A673 (cell line): ENCODE measurements at places on chromosomes 12 and 14. TPM values are rescaled to one million over a fixed set of nuclear protein-coding genes. Genes with fewer than 3 reads are reported as not detected.
A peak's percentile ranks its signal among the peaks of the same experiment; 100 is the strongest.

Gene DPPA3
- not detected in 2 replicates for total RNA-seq

Gene AKAP6
- total RNA-seq: 0.73 and 1.7 TPM in 2 replicates

Gene TNFRSF1A
- 82.6 and 91.5 TPM in 2 replicates for total RNA-seq

Gene LAG3
- 4.1 and 5.5 TPM in 2 replicates for total RNA-seq

Gene KLRG1
- 1.2 and 1.9 TPM in 2 replicates for total RNA-seq

GRCh38 chr12:121095544-121096198, 37.0 kb upstream of the P2RX7 start:
- DNase-seq: peak; percentile 87

DNA sequence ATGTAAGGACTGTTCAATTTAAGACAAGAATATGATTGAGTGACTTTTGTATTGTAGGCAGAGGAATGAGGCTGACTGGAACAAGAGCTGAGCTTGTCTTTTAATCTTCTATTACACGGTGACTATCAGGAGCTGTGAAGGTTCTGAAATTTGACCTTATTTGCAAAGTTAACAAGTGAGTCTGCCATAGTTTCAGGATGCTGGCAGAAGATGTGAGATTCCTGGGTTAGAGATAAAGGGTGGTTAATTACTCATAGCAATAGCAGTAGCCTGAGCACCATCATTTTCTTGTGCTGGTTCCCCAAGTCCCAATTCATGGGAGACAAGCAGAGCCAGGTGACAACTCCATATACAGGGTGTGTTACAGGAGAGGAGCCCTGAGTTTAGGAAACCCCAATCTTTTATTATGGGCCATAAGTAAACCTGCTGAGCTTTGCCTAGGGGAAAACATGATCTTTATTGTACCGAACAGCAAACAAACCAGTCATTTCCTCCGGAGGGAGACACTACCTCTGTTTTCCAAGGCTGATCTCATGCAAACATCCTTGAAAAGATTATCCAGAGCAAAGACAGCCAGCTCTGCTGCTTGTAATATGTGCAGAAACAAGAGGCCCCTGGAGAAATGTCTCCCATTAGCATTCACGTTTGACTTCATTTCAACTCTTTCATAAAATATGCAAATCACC, 51.7 kb upstream of the DDX11 start:
- no peak for DNase-seq

- peak; percentile 81 for DNase-seq
Observed at GRCh38 chr14:75711796-75712211, 50.8 kb downstream of the TTLL5 start.

Gene DHRS2
- total RNA-seq: 0.83 and 1.2 TPM in 2 replicates

Gene BEGAIN
- 0.84 and 1.3 TPM in 2 replicates for total RNA-seq

DNA sequence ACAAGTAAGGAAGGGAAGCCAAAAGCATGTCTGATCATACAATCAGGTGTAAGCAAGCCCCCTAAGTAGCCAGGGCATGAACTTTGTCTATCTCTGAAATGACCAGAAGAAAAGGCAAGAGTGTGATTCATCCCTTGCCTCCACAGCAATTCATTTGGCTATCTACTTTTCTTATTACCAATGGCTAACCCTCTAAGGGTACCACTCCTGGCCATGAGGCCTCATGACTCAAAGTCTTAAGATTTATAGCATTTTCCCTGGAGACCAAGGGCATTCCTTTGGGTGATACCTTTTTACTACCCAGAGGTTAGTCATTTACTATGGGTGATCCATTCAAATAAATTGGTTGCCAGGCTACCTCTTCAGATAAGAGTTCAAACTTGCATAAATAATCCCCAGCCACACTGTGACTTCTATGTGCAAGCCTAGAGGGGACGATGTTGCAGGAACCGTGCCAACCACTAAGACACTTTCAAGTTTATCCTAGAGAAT, 1.5 kb upstream of the LGALS3 start:
- no peak for DNase-seq

DNA sequence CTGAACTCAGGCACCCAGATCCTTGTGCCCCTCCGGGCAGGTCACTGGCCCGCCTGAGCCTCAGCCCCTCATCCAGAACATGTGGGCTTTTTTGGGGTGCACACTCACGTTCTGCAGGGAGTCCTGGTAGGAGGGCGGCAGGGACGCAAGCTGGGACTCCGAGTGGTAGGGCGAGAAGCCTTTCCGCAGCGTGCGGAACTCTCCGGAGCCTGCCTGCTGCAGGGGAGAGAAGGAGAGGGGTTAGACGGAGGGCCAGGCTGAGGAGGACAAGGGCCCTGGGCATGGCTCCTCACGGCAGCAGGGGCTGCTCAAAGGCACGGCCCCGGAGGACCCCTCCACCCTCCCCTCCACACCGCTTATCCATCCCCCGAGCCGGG, 40.8 kb downstream of the CCNK start:
- no peak for DNase-seq

- DNase-seq: peak; percentile 2
Observed at GRCh38 chr12:38399711-38400206, 83.2 kb downstream of the ALG10B start.

DNA sequence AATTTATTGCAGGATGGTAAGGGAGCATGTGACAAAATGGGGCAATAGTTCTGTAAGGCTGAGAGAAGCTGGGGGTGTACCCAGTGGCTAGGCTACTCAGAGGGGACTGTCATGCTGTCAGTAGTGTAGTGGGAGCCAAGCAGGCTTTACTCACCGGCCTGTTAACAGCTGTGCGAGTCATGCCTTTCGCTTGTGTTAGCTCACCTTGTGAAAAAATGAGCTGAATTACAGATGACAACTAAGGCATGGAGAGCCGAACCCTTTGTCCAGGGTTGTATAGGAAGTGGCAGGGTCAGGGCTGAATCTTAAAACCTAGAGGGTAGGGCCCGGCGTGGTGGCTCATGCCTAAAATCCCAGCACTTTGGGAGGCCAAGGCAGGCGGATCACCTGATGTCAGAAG, 37.9 kb downstream of the SH2B3 start:
- DNase-seq: no peak

DNA sequence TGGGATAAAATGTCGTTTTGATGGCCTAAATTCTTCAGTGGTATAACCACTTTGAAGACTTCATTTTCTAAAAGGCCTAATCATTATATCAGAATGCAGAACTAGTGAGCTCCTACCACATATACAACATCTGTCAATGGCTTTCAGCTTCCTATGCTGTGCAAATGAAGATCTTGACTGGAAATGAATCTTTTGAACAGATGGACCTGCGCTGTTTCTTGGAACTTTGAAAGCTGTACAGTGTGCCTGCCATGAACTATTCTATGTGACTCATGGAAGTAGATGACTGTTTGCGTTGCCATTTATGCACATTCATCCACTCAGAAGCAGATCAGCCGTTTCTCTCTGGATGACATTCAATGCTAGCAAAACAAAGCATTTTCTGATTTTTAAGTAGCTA, 542.2 kb upstream of the USP15 start:
- DNase-seq: no peak

DNA sequence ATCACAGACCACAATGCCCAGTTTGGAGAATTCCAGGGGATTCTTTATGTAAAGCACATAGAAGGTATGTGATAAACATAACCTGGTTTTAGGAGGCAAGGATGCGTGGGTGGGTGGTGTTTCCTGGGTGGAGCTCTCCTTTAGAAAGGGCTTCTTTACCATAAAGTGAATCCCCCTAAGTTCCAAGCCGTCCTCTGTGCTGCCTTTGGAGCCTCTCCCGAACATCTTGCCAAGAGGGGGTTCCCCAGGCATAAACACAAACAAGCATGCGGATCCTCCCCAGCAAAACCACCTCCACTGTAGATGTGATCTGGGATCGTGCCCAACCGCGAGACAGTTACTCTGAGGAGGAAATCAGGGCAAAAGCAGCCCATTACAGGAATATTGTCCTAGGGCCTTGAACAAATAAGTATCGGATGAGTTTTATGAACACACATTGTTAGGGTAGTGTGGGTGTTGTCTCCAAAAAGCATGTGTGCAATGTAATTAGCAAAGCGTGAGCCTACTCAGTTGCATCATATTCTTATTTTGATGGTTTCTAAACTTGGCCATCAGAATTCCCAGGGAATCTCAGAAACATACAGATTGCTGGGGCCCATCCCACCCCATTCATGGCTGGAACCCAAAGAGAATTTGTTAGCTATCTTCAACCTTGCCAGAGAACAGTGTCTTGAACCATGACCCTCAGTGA, 48.8 kb upstream of the CORO1C start:
- no peak for DNase-seq

DNA sequence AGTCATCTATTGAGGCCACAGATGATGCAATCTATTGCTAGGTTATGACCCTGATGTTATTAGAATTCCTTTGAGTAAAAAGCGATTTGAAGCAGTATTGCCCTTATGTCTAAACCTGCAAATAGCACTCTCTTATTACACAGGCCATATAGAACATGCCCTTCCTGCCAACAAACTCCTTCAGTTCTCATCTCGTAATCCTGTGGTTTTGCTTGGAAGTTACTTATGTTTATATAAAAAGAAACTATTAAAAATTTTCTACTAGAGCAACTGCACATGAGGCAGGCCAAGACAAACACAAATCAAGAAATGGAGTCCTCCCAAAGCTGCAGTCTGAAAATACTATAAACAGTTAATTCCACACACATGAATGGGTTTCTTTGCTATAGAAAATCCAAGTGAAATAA, 1200.2 kb downstream of the LRFN5 start:
- no peak for DNase-seq

DNA sequence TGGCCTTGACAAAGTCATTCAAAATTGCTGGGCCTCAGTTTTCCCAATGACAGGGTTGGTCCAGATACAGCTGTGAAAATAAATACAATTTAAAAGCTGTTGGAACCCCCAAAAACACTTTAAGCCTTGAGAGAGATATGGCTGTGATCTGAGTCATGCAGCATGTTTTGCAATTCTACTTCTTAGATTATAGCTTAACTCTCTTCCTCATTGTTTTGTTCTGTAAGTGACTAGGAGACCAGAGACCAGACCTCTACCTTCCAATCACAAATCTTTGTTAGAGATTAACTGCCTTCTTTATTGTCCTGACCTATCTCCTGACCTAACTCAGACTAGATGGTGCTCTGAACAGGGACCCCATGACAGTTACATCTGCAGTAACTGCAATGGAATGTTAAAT, 198.1 kb downstream of the STXBP6 start:
- DNase-seq: no peak

Gene TPH2
- total RNA-seq: 0.82 and 0.96 TPM in 2 replicates
